ENCODE measurements at places on chromosomes 12 and 14.

DNA sequence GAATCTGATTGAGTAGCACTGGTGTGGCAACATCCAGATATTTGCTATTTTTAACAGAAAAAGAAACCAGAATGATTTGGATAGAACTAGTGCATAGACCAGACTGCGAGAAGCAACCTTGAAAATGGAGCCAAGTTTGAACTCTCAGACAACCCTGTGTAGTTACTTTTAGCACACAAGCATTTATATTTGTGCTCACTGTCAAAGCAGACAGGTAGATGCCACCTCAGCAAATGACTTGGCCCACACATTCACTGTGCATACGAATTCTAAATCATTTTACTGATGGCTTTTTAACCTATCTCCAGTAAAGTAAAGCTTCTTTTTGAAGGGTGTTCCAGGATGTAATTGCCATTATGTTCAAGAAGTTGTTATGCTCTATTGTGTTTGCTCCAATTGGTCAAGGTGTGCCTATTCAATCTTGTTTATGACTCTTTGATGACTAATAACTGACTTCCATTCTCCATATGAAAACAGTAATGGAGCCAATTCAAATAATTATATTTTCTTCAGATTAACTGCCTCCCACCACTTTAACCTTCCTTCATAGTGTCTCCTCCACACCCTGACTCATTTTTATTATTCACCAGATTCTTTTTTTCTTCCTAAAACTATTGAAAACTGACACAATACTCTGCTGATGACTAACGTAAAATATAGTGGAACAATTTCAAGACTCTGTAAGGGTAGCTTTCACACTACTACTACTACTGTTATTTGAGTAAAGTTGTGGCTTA lies 138.5 kb downstream of the CCER1 start:
- no peak for DNase-seq

DNA sequence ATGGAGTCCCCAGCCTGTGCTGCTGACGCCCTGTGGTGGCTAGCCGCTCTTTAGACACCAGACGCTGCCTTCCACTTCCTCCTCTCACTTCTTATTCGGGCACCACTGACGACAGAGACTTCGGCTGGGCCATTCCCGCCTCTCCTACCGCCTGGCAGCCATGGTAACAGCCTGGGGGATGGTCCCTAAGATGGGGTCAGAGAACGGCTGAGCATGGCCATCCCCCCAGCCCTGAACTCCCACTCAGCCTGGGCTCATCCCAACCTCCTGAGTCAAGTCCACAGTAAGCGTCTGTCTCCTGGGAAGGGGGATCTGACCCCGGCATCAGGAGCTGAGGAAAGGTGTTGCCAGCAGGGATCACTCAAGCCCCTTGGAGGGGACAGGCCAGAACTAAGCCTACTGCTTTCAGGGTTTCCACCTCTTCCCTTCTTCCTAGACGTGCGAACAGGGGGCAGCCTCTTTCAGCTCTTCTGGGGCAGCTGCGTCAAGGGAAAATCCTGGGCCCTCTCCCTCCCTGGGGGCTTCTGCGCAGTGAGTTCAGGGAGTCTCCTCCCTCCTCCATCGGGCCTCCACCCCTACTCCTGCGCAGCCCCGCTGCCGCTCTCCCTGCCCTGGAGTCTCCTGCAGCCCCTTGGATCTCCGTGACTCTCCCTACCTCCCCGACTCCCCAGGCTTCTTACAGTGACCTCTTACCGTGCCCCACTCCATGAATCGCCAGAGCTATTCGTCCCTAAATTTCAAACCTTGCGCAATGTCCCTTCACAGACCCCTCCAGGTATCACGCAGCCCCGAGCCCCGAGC lies 643 bp upstream of the TAMALIN start:
- DNase-seq = peak; percentile 73

DNA sequence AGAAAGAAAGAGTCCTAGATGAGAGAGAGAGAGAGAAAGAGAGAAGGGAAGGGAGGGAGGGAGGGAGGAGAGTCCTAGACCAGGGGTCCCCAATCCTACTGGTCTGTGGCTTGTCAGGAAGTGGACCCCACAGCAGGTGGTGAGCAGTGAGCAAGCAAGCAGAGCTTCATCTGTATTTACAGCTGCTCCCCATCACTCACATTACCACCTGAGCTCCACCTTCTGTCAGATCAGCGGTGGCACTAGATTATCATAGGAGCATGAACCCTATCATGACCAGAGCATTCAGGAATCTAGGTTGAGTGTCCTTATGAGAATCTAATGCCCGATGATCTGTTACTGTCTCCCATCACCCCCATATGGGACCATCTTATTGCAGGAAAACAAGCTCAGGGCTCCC lies 39.2 kb upstream of the AMN1 start:
- no peak for DNase-seq

GRCh38 chr12:28872654-28873268 lies 276.3 kb upstream of the FAR2 start:
- peak; percentile 25 for DNase-seq

GRCh38 chr12:116454950-116455447 lies 104.2 kb upstream of the MAP1LC3B2 start:
- DNase-seq = no peak

DNA sequence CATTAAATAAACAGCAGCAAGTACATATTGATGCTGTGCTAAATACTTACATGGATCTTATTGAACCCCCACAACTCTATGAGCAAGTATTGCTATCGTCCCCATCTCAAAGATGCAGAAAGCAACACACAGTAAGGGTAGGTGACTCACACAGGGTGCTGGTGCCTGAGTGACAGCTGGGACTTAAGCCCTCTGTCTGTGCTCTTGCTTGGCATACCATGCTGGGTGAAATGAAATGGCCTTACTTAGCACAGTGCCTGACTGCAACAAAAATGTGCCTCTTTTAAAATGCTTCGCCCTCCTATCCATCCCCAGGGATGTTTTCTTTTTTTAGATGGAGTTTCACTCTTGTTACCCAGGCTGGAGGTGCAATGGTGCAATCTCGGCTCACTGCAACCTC lies 788 bp downstream of the TEX52 start:
- DNase-seq = no peak

GRCh38 chr14:61503167-61503801 lies 181.9 kb downstream of the PRKCH start:
- DNase-seq = no peak

- no peak for DNase-seq
Measured at GRCh38 chr14:106683631-106684030, 1157.2 kb downstream of the TMEM121 start.

GRCh38 chr14:54314365-54315104 lies 82.3 kb upstream of the CDKN3 start:
- no peak for DNase-seq

DNA sequence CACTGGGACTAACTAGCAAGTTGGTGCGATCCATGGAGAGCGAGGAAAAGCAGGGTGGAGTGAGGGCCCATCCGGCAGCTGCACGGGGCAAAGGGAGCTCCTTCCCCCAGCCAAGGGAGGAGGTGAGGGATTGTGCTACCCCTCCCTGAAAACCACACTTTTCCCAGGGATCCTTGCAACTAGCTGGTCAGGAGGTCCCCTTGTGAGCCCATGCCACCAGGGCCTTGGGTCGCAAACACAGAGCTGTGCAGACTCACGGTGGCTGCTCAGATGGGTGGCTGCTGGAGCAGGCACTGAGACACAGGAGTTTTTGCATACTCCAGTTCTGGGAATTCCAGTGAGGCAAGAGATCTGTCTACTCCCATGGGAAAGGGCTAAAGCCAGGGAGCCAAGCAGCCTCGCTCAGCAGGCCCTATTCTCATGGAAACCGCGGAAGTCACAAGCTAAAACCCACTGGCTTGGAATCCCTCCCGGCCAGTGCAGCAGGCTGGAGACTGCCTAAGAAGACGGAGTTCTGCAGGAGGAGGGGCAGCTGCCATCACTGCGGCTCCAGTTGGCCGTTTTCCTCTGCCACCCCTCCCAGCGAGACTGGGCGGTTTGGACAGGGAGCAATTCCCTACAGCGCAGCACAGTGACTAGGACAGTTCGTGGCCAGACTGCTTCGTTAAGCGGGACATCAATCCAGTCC lies 10.9 kb upstream of the ZNF705A start:
- peak; percentile 75 for DNase-seq
